Endothelial cell of umbilical vein (primary cell): ENCODE measurements at places on chromosomes 5 and 9.

DNA sequence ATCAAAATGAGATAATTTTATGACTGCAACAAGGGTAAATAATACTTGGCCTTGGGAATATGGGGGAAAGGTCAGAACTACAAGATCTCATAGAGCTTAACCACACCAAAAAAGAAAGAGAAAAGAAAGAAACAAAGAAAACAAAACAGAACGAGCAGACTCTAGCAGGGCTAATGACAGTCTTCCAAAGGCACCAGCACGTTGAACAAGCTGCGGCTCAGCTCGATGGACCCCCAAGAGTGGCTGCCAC lies 689 bp downstream of the AK3 start:
- H3K27me3 ChIP-seq, result no peaks in the 10 kb centered on the region
- H3K36me3 ChIP-seq, result no peaks in the 10 kb centered on the region
- peak overlapping the region; percentile 77 for H3K27ac ChIP-seq
- H3K4me1 ChIP-seq, result peaks cover 10% of the 10 kb centered on the region
- DNase-seq, result peak; percentile 60

- H3K27me3 ChIP-seq, result no peaks in the 10 kb centered on the region
- H3K36me3 ChIP-seq, result no peaks in the 10 kb centered on the region
- H3K27ac ChIP-seq, result peak overlapping the region; percentile 90
- H3K4me3 ChIP-seq, result no peak overlapping the region
Observed at GRCh38 chr5:72463449-72464052, 43.7 kb downstream of the ZNF366 start.

- no peak for DNase-seq
- no peak overlapping the region for H3K27ac ChIP-seq
- no peaks in the 10 kb centered on the region for H3K36me3 ChIP-seq
- H3K27me3 ChIP-seq, result no peaks in the 10 kb centered on the region
Observed at GRCh38 chr5:2009986-2010914, 127.5 kb upstream of the IRX4 start.

GRCh38 chr5:95738072-95738471 lies 6.9 kb downstream of the RHOBTB3 start:
- H3K4me1 ChIP-seq, result peaks cover 38% of the 10 kb centered on the region
- no peaks in the 10 kb centered on the region for H3K27me3 ChIP-seq
- H3K27ac ChIP-seq, result peak overlapping the region; percentile 60
- no peaks in the 10 kb centered on the region for H3K36me3 ChIP-seq
- H3K4me3 ChIP-seq, result no peak overlapping the region

- H3K36me3 ChIP-seq, result no peaks in the 10 kb centered on the region
- no peak overlapping the region for H3K4me3 ChIP-seq
- no peaks in the 10 kb centered on the region for H3K4me1 ChIP-seq
- no peak overlapping the region for H3K27ac ChIP-seq
- no peaks in the 10 kb centered on the region for H3K27me3 ChIP-seq
- no peak for DNase-seq
Observed at GRCh38 chr5:28544501-28544900, 1506.1 kb upstream of the CDH9 start.

DNA sequence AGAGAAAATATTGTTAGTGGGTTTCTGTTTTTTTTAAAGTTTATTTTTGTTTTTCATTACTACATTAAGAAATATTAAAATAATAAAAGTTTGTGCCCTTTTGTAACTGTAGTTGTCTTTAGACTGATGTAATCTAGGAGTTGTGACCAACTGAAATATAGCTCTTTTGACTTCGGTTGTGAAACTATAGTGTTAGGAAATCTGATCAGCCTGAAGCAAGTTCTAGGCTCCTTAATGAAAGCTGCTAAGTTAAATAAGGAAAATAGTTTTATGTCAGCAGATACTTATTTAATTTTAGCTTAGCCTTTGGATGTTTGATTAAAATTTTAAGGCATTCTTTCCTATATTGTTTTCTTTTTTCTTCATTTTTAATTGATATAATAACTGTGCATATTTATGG lies 14.2 kb downstream of the AP3S1 start:
- H3K4me1 ChIP-seq, result peaks cover 19% of the 10 kb centered on the region
- DNase-seq, result no peak
- no peak overlapping the region for H3K27ac ChIP-seq
- H3K4me3 ChIP-seq, result no peak overlapping the region

DNA sequence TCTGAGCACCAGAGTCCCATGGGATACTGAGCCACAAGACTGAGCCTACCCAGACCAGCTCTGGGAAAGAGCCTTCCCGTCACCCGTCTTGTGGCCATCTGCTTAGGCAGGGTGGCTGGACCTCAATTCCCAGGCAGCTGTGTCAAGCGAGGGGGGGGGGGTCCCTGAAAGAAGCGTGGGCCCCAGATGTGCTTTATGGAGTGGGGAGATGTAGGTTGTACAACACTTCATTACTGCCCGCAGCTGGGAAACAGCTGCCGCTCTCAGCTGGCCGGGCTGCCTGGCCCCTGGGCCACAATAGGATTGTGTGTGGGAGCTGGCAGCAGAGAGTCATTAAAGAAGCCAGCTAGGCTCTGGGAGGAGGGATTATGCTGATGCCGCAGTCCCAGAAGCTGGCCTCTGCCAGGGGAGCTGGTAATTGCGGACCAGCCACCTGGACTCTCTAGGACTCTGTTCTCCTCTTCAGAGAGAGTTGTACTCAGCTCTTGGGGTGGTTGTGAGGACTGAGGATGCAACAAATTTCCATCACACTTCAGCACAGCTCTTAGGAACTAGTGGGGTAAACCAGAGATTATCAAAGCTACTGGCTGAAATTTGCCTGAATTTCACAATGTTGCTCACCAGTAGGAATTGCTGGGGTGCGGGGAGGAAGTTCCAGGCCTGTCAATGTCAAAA lies 145.4 kb downstream of the GADD45G start:
- H3K27me3 ChIP-seq, result no peaks in the 10 kb centered on the region
- no peaks in the 10 kb centered on the region for H3K4me1 ChIP-seq
- no peak overlapping the region for H3K4me3 ChIP-seq
- H3K27ac ChIP-seq, result no peak overlapping the region
- H3K36me3 ChIP-seq, result no peaks in the 10 kb centered on the region

GRCh38 chr5:28077291-28078240 lies 1039.2 kb upstream of the CDH9 start:
- H3K4me3 ChIP-seq, result no peak overlapping the region
- H3K27me3 ChIP-seq, result no peaks in the 10 kb centered on the region
- H3K36me3 ChIP-seq, result no peaks in the 10 kb centered on the region
- no peak for DNase-seq
- H3K27ac ChIP-seq, result no peak overlapping the region
- H3K4me1 ChIP-seq, result no peaks in the 10 kb centered on the region

DNA sequence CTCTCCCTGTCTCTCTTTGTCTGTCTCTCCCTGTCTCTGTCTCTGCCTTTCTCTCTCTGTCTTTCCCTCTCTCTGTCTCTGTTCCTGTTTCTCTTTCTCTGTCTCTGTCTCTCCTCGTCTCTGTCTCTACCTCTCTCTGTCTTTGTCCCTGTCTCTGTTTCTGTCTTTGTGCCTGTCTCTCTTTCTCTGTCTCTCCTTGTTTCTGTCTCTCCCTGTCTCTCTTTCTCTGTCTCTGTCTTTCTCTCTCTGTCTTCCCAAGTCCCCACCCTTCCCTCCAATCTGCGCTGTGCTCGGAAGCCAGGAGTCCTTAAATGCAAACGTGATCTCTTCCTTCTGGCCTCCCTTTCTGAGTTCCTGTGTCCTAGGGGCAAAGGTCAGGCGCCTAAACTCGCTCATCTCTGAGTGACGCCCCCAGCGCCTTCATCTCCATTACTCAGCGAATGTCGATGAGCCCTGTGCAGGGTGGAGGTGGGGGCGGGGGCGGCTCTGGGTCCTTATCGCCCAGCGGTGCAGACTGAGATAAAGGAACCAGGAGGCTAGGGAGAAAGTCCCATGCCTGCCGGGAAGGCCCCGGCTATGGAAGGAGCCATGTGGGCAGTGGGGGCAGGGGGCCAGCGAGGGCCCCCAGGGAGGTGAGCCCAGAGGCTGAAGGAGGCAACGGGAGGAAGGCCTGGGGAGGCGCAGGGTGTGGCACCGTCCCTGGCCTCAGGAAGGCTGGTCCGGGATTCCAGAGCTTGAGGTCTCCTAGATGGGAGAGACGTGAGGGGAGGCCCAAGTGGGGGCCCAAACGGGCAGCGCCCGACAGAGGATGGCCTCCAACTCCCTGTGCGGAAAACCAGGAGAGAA lies 1.5 kb upstream of the SLC6A19 start:
- H3K4me1 ChIP-seq, result no peaks in the 10 kb centered on the region
- DNase-seq, result no peak
- H3K36me3 ChIP-seq, result no peaks in the 10 kb centered on the region
- no peaks in the 10 kb centered on the region for H3K27me3 ChIP-seq
- H3K4me3 ChIP-seq, result no peak overlapping the region

DNA sequence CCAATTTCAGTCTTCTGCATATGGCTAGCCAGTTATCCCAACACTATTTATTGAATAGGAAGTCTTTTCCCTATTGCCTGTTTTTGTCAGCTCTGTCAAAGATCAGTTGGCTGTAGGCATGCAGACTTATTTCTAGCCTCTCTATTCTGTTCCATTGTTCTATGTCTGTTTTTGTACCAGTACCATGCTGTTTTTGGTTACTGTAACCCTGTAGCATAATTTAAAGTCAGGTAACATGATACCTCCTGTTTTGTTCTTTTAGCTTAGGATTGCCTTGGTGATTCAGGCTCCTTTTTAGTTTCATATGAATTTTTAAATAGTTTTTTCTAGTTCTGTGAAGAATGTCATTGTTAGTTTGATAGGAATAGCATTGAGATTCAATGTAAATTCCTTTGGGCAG lies 104.9 kb upstream of the SLCO6A1 start:
- no peaks in the 10 kb centered on the region for H3K4me1 ChIP-seq
- H3K4me3 ChIP-seq, result no peak overlapping the region
- no peaks in the 10 kb centered on the region for H3K36me3 ChIP-seq
- no peaks in the 10 kb centered on the region for H3K27me3 ChIP-seq
- DNase-seq, result no peak

- DNase-seq, result peak; percentile 83
- no peaks in the 10 kb centered on the region for H3K27me3 ChIP-seq
- H3K27ac ChIP-seq, result peak overlapping the region; percentile 98
- no peaks in the 10 kb centered on the region for H3K36me3 ChIP-seq
- H3K4me3 ChIP-seq, result no peak overlapping the region
Observed at GRCh38 chr5:139495638-139496435, 13.3 kb upstream of the STING1 start.

DNA sequence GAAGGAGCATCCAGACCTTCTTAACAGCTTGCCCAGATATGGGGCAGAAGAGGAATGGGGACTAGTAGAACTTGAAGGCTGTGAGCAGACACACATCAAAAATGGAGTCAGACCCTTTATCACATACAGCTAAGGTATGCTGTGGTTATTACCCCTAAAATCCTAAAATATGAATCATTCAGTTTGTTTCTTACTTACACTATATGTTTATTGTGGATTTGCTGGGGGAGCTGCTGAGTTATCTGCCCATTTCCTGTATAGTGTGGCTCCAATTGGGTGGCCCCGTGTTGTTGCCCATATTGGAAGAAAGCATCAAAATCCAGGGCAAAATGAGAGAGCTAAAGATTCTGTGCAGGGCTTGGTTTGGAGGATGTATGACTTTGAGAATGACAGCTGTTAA lies 56.9 kb downstream of the AP3S1 start:
- no peak for DNase-seq
- no peaks in the 10 kb centered on the region for H3K4me1 ChIP-seq
- H3K27ac ChIP-seq, result no peak overlapping the region

DNA sequence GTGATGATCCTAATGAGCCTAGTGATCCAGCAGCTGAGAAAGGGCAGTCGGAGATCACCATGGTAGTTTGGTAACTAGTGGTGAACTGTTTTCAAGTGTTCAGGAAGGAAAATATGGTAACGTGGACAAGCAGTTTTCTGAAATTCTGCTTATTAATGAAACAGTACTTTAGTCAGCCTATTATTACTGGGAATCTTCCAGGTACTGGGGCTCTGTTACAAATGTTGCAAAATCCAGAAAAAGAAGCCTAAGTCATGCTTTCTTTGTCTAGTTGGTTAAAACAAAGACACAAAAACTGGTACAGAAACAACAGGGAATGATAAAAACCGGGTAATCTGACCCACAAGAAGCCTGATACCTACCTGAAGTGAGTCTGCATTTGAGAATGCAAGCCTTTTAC lies 18.2 kb downstream of the TTC23L start:
- no peaks in the 10 kb centered on the region for H3K27me3 ChIP-seq
- H3K27ac ChIP-seq, result no peak overlapping the region
- no peaks in the 10 kb centered on the region for H3K4me1 ChIP-seq
- H3K4me3 ChIP-seq, result no peak overlapping the region
- H3K36me3 ChIP-seq, result no peaks in the 10 kb centered on the region
